GM04504 (cell line): ENCODE measurements at places on chromosomes 4 and X.

DNA sequence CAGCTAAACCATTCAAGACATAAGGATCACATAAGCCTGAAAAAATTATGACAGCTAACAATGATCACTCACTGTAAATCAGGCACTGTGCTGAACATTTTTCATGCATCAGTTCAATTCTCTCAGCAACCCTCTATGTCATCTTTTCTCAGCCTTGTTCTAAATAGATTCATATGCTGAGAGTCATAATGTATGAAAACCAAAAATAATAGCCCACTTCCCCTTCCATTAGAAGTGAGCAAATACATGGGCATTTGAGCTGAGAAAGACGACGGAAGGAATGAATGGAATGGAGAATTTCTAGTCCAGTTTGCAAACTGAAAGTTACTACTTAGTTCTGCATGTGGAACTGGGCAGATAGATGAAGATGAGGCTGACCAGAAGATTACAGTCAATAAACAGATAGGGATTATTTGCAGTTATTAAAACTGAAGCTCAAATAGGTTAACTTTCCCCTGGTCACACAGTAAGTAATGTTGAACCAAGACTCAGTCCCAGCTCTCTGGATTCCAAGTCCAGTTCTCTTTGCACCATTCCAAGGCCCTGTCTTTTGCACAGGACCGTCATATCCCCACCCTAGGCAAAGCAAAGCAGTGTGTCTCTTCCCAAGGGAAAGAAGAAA, 1.6 kb upstream of the SH3RF1 start:
- DNase-seq = peak; percentile 65

DNA sequence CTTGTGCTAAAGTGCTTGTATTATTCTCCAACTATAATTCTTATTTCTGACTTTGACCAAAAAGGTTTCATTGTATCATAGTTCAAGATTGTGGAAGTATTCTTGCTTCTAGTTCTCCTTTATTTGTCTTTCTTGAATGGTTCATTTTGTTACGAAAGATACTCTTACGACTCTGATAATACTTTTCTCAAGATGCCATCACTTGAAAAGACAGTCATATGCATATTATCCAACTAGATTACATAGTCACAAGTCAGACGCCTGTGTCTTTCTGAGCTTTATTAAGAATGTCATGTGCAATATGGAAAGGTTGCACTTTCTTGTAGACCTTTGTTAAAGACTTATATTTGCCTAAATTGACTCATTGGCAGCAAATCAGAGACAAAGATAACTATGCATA, 71.4 kb upstream of the HPGD start:
- no peak for DNase-seq

GRCh38 chr4:148345509-148345908, 96.7 kb downstream of the NR3C2 start:
- DNase-seq = no peak

DNA sequence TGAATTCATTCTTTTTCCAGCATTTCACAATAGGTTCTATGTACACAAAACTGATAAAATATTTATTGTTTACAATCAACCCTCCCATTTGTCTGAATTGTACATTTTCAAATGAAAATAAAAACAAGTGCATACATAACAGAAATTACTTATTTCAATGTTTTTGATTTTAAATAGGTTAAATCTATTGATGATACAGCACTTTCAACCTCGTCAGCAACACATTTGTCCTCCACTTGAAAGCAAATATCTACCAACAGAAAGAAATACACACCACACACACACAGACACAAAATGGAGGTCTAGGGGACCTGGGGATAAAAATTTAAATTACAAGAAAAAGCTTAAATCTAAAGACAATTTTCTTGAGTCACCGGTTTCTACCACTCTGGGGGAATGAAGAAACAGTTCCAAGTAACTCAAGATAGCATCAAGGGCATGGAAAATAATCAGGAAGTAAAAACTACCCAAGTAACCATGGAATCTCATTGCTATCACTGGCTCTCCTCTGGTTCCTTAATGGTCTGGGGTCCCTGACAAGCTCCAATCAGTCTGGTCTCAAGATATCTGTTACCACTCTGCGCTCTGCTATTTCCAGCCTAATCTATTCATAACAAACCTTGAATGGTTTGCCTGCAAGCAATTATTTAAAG, 27.6 kb downstream of the ANKRD17 start:
- DNase-seq = no peak

GRCh38 chrX:46254641-46255040, 290.6 kb downstream of the ZNF674 start:
- DNase-seq = no peak

DNA sequence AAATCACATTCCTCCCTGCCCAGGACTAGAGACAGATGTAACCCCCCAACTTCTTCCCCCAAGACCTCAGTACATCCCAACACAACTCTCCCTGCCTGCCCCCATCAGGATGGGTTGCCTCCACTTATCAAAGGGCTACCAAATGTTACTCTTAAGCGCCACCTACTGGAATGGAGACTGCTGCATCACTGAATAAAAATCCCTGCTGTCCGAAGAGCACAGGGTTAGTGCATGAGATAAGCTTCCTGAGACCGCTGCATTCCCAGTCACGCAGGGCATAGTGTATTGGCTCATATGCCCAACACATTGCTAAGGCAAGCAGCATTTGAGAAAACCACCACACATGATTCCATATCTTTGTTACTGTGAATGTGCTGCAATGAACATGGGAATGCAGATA, 544.5 kb downstream of the PPP4R3C start:
- DNase-seq = no peak
